ENCODE measurements at places on chromosomes 6 and 20.

GRCh38 chr6:129270450-129270849, 387.5 kb downstream of the LAMA2 start:
- no peak for DNase-seq

DNA sequence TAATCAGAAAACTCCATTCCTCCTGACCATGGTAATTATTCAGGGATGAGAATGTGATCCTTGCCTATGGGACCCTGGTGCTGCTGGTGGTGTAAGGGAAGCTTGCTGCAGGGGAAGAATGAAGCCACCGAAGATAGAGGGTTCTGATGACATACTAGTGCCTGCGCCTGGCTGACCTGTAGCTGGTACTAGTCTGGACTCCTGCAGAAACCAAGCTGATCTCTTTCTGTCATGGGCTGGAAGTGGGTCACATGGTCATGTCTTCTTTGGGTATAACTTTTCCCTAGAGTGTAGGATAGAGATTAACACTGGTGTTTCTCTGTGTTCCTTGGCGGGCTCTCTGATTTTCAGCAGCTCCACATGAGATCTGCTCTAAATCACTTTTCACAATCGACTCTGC, 8.6 kb upstream of the SLC4A11 start:
- DNase-seq: no peak

GRCh38 chr6:137489046-137490005, 4.9 kb downstream of the OLIG3 start:
- DNase-seq: no peak

DNA sequence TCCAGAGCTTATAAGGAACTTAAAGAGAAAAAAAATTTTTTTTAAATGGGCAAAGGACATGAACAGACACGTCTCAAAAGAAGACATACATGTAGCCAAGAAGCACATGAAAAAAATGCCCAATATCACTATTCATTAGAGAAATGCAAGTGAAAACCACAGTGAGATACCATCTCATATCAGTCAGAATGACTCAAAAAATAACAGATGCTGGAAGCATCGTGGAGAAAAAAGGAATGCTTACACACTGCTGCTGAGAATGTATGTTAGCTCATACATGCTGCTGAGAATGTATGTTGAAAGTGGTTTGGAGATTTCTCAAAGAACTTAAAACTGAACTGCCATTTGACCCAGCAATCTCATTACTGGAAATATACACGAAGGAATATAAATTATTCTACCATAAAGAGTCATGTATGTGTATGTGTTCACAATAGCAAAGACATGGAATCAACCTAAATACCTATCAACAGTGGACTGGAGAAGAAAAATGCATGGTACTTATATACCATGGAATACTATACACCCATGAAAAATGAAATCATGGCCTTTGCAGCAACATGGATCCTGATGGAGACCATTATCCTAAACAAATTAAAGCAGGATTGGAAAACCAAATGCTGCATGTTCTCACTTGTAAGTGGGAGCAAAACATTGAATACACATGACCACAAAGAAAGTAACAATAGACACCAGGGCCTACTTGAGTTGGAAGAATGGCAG, 5.2 kb downstream of the OR11A1 start:
- DNase-seq: no peak

DNA sequence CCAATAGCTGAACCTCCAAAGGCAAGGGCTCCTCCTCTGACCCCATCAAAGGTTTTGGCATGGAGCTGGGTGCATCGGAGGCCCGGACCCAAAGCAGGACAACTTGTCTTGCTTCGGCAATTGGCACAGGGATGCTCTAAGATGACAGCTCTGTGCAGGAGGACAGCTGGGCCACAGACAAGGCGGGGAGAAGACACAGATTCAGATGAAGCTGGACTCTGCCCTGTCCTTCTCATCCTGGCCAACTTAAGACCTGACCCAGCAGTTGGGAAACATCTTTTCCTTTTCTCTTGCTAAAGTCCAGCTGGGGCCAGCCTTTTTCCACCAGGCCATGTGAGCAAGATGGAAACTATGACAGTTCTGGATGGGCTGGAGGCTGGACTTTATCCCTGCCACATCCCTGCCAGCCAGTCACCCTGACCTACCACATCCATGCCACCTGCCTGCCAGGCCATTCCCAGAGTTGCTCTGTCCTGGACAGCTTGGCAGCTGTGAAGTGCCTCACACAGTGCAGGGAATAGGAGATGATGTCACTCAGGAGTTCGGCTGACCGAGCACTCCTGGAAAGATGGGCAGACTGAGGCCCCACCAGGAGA, 12.7 kb upstream of the PSMF1 start:
- DNase-seq: no peak

DNA sequence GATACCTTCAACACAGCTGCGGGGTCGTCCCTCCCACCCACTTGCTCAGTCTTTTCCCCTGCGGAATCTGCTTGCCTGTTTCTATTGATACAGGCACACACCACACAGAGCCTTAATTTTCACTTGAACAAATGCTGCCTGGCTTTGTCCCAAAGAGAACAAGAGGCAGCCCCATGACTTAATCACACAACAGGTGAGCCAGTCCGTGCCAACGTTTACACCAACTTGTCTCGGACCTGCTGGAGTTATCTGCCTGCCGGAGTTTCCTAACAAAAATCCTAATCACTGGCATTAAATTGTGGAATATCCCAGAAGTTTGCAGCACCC, 186.8 kb upstream of the RREB1 start:
- DNase-seq: no peak

DNA sequence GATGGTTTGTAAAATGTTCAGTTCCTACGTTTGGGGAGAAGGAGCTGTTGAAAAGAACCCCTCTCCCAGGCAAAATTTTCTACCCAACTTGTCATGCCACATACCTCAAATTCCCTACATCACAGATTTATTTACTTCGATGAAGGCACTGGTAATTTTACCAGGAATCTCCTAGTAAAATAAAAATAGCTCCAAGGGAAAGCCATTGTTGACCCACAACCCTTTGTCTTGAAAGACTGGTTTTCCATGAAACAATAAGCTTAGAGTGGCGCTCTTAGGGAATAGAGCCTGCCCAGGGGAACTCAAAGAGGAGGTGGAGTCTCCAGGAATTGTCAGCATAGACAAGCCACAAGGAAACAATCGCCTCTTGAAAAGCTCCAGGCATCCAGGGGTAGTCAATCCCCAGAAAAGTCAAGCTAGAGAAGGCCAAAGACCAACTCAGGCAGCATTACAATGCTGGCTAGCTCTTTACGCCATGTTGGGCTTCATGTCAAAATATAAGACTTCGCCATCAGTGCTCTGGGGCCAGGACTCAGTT, 99.2 kb upstream of the RREB1 start:
- no peak for DNase-seq

DNA sequence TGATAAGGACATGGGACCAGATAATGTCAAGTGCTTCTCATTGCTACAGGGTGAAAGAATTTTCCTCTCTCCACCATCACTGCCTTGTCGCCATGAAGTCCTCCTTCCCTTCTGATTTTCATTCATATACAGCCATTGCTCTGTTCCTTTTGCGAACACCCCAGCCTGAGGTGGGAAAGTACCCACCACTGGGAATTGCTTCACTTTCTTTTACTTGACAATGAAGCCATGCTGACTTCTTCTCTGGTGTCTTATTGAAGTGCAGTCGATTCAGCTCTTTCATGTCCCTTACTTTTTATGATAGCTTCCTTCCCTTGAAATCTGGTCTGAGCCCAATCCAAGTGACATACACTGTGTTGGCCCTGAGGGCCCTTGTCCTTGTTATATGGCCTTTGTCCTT, 16.2 kb downstream of the DAAM2 start:
- DNase-seq: no peak

- no peak for DNase-seq
Observed at GRCh38 chr20:46114449-46114848, 3.7 kb upstream of the CD40 start.

GRCh38 chr20:5734602-5735001, 15.6 kb upstream of the SHLD1 start:
- DNase-seq: no peak

- no peak for DNase-seq
Observed at GRCh38 chr6:147586044-147586443, 77.6 kb downstream of the SAMD5 start.

GRCh38 chr6:95882371-95882770, 133.4 kb upstream of the FUT9 start:
- DNase-seq: no peak

- no peak for DNase-seq
Observed at GRCh38 chr6:710601-711571, 17.9 kb upstream of the EXOC2 start.

DNA sequence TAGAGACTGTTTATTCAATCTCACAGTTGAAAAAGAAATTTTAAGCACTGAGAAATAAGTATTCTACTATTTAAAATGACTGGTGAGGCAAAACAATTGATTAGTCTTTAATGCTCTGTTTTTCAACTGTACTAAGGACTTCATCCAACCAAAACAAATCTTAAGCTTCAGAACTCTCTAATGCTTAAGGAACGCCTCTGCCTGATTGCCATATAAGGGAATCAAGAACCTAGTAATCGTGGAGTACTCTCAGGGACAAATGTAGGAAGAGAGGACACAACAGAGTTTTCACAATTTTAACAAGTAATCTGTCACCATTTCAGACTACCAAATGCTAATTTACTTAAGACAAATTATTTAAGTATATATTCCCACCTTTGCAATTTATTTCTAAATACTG, 16.1 kb downstream of the FBXO30 start:
- DNase-seq: no peak

DNA sequence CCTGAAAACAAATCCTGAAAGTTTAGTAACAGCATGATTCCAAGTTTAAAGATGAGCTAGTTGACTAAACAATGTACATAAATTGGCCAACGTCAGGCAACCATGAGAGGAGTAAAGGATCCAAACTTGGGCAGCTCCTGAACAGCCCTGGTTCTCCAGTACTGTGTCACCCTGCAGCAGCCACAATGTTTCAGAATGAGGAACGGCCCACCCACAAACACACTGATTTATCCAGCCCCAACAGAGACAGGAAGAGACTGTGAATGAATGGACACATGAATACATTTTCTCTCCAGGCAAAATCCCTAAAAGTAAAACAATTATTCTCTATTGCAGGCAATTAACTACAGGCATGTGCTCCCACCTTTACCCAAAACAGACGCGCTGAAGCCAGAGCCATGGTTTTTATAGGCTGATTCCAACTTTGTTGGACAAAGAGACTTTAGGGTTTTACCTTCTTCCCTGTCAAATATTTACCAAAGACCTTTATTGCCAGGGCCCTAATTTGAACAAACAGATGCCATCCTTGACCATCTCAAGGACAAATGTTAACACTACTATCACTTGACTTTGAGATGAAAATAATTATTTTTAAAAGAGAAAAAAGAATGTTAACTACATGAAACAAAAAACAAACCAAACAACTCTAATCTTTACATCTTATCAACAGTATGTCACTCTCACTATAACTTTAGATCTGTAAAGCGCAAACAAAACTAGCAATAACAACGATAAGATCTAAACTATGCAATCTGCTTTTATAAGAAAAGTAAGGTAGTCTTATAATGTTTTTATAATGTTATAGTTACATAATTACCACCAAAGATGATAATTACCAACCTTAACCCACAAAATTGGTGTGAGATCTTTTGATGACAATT, 22.9 kb downstream of the CNKSR3 start:
- DNase-seq: no peak

DNA sequence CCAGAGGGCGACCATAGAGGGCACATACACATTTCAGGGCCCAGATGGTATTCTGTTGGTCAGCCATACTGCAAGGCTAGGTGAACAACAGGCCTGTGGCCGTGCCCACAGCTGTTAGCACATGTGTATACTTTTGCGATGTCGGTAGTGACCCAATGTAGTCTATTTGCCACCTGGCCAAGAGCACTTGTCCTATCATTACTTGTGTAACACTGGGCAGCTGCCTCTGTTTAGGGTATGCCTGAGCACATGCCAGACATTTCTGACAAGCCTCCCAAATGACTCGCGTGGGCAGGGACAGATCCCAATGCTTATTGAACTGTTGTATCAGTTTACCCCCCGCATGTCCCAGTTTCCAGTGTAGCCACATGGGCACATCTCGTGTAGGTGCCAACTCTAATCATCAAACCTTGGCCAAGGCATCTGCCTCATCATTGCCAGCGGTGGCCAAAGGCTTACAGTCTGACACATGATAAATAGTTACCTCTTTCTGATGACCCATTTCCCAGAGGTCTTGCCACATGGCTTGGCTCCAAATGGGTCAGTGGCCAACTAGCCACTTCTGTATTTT, 74.4 kb upstream of the FBXL4 start:
- DNase-seq: no peak

DNA sequence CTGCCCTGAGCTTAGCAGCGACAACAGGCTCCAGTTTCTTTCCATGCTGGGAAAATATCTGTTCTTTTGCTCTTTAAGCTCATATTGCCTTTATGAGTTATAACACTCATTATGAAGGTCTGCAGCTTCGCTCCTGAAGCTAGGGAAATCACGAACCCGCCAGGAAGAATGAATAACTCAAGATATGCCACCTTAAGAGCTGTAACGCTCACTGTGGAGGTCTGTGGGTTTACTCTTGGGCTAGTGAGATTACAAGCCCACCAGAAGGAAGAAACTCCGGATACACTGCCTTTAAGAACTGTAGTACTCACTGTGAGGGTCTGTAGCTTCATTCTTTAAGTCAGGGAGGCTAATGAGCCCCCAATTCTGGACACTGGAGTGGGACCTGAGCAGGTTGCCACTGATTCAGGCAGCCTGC, 3.0 kb upstream of the SSR1 start:
- DNase-seq: no peak

DNA sequence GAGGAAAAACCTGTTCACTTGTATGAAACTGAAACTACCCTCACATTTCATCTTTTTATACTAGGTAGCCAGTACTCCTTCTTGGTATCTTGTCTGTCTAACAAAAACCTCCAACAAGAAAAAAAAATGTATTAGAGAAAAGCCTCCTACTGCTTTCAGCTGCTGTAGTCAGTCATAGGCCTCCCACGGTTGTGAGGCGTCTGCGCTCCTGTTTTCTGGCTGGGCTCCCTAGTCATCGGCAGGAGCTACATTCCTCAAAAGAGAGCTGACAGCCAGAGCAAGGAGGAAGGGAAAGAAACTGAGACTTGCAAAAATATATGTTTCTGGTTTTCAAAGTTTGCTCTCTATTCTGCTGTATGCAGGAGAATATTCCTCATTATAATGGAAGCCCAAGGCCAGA, 517.0 kb downstream of the LMBRD1 start:
- DNase-seq: no peak

DNA sequence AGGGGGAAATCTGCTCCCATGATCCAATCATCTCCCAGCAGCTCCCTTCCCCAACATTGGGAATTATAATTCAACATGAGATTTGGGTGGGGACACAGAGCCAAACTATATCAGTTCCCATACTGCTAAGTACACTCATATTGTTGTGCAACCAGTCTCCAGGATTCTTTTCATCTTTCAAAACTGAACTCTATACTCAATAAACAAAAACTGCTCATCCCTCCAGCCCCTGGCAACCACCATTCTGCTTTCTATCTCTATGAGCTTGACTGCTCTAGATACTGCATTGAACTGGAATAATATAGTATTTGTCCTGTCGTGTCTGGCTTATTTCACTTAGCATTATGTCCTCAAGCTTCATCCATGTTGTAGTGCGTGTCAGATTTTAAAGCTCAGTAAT, 42.9 kb downstream of the STX11 start:
- DNase-seq: no peak

GRCh38 chr20:62367633-62368391, 700 bp upstream of the LAMA5 start:
- DNase-seq: no peak

GRCh38 chr20:61373055-61373399, 121.0 kb downstream of the CDH4 start:
- DNase-seq: no peak

- DNase-seq: no peak
Observed at GRCh38 chr20:25226433-25227316, 21.2 kb upstream of the PYGB start.

Data from vagina (tissue), 2 donors.